ENCODE measurements at places on chromosomes 7 and 10.

- DNase-seq, result no peak
These were observed 298.6 kb upstream of the MTPN start for GRCh38 chr7:136275794-136276193.

DNA sequence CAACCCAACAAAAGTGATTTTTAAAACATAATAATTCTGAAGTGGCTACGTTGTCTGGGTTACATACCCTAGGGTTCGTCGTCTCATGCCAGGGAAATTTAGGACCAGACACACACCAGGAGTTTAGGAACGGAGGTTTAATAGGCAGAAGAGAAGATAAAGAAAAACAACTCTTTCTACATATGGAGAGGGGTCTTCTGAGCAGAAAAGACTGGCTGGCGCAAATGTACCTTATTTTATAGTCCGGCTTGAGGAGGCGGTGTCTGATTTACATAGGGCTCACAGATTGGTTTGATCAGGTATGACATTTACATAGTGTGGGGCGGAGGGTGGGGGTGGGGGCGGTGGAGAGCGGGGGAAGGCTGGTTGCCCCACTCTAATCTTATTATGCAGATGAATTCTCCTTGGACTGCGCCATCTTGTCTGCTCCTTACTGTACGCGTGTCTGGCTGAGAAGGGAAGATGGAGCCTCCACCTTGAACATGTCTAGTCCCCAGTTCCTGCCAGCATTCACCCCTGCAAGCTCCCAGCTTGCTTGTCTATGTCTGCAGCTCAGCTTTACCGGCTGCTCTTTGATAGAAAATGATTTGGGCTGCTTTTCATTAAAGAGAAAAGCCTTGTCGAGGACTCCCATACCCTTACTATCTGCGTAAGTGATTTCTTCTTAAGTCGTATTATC lies 98.7 kb downstream of the RALA start:
- DNase-seq, result no peak

GRCh38 chr10:132184816-132185593 lies 1.7 kb upstream of the DPYSL4 start:
- DNase-seq, result no peak

- no peak for DNase-seq
These were observed 106.1 kb downstream of the CLEC2L start for GRCh38 chr7:139629392-139630082.

- no peak for DNase-seq
These were observed 113.2 kb downstream of the OR13A1 start for GRCh38 chr10:45202242-45202641.

GRCh38 chr10:51733057-51733456 lies 33.7 kb upstream of the CSTF2T start:
- no peak for DNase-seq

- no peak for DNase-seq
These were observed 80.0 kb downstream of the MLLT10 start for GRCh38 chr10:21614000-21614399.

- no peak for DNase-seq
These were observed 81.2 kb upstream of the ITGB1 start for GRCh38 chr10:33039181-33039580.

GRCh38 chr7:47669901-47670384 lies 88.0 kb upstream of the TNS3 start:
- no peak for DNase-seq

- no peak for DNase-seq
These were observed 60.4 kb downstream of the INPP5F start for GRCh38 chr10:119786117-119786769.

GRCh38 chr10:22427890-22428571 lies 82.7 kb downstream of the SPAG6 start:
- DNase-seq, result peak; percentile 76

- DNase-seq, result no peak
These were observed 103.9 kb upstream of the POT1 start for GRCh38 chr7:125033506-125033905.

GRCh38 chr7:30796105-30796869 lies 25.1 kb downstream of the MINDY4 start:
- no peak for DNase-seq

GRCh38 chr7:124192885-124193284 lies 160.0 kb upstream of the TMEM229A start:
- DNase-seq, result no peak

DNA sequence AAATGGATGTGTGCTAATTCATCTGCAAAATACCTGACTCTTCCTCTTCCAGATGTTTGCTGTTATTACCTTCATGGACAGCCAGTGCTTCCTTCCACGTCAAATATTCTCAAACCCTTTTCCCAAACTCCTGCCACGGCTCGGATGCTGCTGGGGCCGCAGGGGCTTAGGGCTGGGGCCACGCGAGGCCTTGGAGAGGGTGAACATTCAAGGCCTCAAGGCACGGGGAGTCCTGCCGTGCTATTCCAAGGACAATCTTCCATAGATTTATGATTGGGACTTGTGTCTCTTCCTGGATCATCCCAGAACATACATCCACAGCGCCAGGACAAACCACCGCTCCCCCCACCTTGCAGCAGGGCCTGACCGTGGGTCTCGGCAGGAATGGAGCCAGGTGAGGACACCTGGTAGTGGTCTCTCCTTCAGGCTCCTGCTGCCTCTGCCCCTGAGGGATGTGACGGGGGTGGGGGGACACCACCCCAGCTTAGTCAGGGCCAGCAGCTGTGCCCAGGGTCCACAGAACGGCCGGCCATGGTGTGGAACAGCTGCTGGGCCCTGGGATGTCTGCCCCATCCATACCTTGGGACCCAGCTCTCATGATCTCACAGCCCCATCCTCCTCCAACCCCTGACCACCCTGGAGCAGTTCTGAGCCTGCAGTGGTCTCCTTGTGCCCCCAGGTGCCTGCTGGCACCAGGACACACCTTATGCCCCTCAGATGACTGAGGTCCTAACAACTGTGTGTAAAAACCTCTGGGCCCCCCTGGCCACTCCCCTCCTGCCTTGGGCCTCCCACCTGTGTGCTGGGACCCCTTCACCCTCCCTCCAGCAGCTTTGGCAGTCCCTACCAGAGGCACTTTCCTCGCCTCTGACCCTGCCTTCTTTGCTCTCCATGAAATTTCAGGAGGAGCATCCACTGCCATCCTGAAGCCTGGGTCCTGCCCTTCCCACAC lies 16.7 kb downstream of the VIPR2 start:
- no peak for DNase-seq

- no peak for DNase-seq
These were observed 45.5 kb downstream of the TLX1 start for GRCh38 chr10:101176577-101176976.

Measured in NCI-H1048 (cell line).